Right ventricle myocardium inferior (tissue), 1 donor: ENCODE measurements at places on chromosomes 3 and 15. TPM values are rescaled to one million over a fixed set of nuclear protein-coding genes. Genes with fewer than 3 reads are reported as not detected.

GRCh38 chr3:5227812-5228211 is 40.3 kb downstream of the EDEM1 start:
- DNase-seq: no peak

DNA sequence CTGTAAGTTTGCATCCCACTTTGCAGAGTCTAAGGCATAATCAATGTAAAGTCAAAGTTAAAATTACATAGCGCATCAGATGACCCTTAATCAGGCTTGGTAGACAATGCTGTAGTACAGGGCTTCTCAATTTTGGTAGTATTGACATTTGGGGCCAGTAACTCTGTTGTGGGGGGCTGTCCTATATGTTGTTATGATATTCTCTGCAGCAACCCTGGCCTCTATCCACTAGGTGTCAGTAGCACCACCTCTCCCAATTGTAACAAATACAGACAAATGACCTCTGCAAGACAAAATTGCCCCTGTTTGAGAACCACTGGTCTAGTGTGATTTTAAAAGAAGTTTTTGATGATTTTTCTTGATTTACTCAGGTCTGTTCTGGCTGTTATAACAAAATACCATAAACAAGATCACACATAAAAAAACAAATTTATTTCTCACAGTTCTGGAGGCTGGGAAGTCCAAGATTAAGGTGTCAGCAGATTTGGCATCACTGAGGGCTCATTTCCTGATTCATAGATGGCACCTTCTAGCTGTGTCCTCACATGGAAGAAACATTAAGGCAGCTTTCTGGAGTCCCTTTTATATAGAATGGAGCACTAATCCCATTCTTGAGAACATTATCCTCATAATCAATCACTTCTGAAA is 37.6 kb upstream of the SLC9A9 start:
- no peak for DNase-seq

GRCh38 chr15:75867449-75867848 is 24.2 kb downstream of the UBE2Q2 start:
- no peak for DNase-seq

Gene OR5H14
- total RNA-seq: not detected

Gene LSAMP
- 5.0 TPM for total RNA-seq
